Activated CD4-positive, alpha-beta T cell treated with anti-CD3 and anti-CD28 coated beads, Interleukin-2, amount 10 ng/mL, durations not matched to agents 24 days and 14 days (primary cell): ENCODE measurements at places on chromosomes 16 and 17. TPM values are rescaled to one million over a fixed set of nuclear protein-coding genes. Genes with fewer than 3 reads are reported as not detected.

GRCh38 chr17:50055055-50055425, 870 bp upstream of the ITGA3 start:
- H3K4me3 ChIP-seq = peak overlapping the region; percentile 96
- peaks cover 3% of the 10 kb centered on the region for H3K27me3 ChIP-seq
- peaks cover 45% of the 10 kb centered on the region for H3K4me1 ChIP-seq
- peak overlapping the region; percentile 82 for H3K27ac ChIP-seq
- H3K36me3 ChIP-seq = peaks cover 2% of the 10 kb centered on the region

GRCh38 chr17:39197380-39198185, at the start of gene CACNB1:
Gene CACNB1, minus strand, starts transcription at chr17:39197669. Its CDS starts 174 bp downstream, at chr17:39197495.
- peak; percentile 93 for DNase-seq
- H3K4me1 ChIP-seq = peaks cover 56% of the 10 kb centered on the region
- H3K36me3 ChIP-seq = peaks cover 35% of the 10 kb centered on the region
- peak within 1 kb of the TSS; percentile 98 for H3K4me3 ChIP-seq

CPSF4L gene
- total RNA-seq = not detected in 2 replicates

DUSP3 gene
- 16.5 and 18.3 TPM in 2 replicates for total RNA-seq

- H3K4me3 ChIP-seq = peak overlapping the region; percentile 92
- peak; percentile 95 for DNase-seq
- no peaks in the 10 kb centered on the region for H3K27me3 ChIP-seq
- H3K4me1 ChIP-seq = peaks cover 27% of the 10 kb centered on the region
- H3K36me3 ChIP-seq = peaks cover 11% of the 10 kb centered on the region
Observed at GRCh38 chr17:67378454-67379250, 1.6 kb downstream of the PITPNC1 start.

- peaks cover 15% of the 10 kb centered on the region for H3K27me3 ChIP-seq
- H3K36me3 ChIP-seq = no peaks in the 10 kb centered on the region
- peaks cover 10% of the 10 kb centered on the region for H3K4me1 ChIP-seq
- DNase-seq = peak; percentile 84
- no peak overlapping the region for H3K27ac ChIP-seq
Observed at GRCh38 chr17:4492721-4493561, 5.7 kb upstream of the SPNS2 start.

DNA sequence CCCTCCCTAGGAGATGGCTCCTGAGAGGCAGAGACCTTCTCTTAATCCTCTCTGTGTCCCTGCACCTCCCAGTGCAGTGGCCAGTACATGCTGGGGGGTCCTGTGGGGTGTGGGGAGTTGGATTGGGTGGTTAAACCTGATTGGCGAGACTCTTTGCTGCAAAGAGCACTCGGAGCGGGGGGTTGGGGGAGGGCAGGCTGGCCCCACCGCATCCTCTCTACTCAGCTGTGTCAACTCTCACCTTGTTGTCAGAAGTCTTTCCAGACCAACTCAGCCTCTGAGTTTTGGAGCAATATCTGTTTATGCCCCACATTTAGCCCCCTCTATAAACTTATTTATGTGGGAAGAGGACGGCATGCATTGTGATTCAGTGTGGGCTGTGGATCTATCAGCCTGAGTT, 40.0 kb downstream of the SMARCE1 start:
- peaks cover 1% of the 10 kb centered on the region for H3K36me3 ChIP-seq
- no peaks in the 10 kb centered on the region for H3K27me3 ChIP-seq

DNA sequence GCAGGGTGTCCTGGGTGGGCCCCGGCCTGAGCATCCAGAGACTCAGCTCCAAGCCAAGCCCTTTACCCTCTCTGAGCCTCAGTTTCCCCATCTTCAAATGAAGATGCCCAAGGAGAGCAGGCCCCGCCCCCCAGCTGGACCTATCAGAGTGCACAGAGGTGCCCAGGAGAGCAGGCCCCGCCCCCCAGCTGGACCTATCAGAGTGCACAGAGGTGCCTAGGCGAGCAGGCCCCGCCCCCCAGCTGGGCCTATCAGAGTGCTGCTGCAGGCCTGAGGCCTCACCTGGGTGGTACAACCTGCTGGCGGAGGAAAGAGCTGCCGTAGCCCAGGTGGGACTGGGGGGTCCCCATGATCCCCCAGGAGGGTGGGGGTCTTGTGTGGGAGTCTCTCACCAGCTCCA, 3.4 kb upstream of the SSTR5 start:
- H3K36me3 ChIP-seq = no peaks in the 10 kb centered on the region
- no peaks in the 10 kb centered on the region for H3K4me1 ChIP-seq
- peak; percentile 59 for DNase-seq
- no peak overlapping the region for H3K4me3 ChIP-seq
- no peak overlapping the region for H3K27ac ChIP-seq

EFNB3 gene
- total RNA-seq = 0.05 TPM in 1 of 2 replicates, not detected in the other

DNA sequence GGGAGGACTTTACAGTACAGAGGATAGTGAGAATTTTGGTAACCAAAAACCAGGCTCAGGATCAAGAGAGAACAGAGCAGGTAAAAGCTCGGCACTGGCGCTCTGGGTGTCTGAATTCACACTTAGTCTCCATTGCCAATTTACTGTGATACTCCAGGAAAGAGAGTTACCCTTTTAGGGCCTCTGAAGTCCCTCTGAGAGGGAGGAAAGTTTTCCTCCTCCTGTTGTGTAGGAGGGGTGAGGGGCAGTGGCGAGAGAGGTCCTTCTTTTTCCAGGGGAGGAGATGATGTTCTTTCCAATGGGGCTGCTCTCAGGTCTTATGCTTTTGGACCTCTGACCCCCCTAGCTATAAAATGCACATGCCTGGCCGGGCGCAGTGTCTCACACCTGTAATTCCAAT, 5.4 kb upstream of the TNS4 start:
- H3K36me3 ChIP-seq = no peaks in the 10 kb centered on the region
- peaks cover 19% of the 10 kb centered on the region for H3K4me1 ChIP-seq
- no peaks in the 10 kb centered on the region for H3K27me3 ChIP-seq

DNA sequence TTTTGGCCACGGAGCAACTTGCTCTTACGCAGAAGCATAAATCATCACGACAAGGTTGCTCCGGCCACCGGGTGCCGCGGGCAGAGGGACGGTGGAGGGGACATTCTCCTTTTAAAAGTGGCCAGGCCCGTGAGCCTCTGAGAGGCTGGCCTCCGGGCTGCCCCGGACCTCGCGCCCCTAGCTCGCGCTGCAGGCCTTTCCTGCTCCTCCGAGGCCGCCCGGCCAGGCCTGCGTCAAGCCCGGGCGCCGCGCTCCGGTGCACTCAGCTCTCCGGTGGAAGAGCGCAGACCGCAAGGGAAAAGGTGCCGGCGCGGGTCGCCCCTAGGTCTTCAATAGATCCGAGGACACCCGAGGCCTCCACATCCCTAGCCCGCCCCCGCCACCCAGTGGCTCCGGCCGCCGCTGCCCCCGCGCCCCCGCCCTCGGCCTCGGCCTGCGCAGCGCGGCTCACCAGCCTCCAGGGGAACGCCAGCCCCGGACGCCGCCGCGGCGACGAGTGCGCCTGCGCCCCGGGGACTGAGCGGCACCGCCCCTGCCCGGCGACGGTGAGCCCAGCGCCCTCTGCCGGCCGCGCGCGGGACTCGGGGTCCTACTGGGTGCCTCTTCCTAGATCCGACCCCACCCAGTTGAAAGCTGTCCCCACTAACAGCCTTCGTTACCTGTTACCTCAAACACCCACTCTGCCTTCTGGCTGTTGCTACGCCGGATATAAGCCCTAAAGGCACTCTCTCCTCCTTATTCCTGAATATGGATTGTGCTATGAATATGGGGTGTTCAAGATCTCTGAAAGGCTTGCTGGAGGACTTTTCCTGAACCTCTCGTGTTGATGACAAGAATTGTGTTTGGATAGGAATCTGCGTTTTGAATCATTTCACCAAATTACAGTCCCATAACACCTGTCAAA, at the start of gene LYRM9:
TSS of gene LYRM9 (minus strand) at position 500 of the 904 bp plus-strand sequence. CDS start 10,671 bp downstream, outside the sequence.
- peak within 1 kb of the TSS; percentile 70 for H3K27ac ChIP-seq
- no peaks in the 10 kb centered on the region for H3K36me3 ChIP-seq
- peak within 1 kb of the TSS; percentile 83 for H3K4me3 ChIP-seq
- peaks cover 21% of the 10 kb centered on the region for H3K4me1 ChIP-seq
- DNase-seq = peak; percentile 99

ANKRD40CL gene
- total RNA-seq = not detected in 2 replicates

GRCh38 chr16:5073279-5073629, 1.6 kb downstream of the ALG1 start:
- H3K4me1 ChIP-seq = peaks cover 23% of the 10 kb centered on the region
- no peak for DNase-seq
- peak overlapping the region; percentile 10 for H3K27ac ChIP-seq
- peak overlapping the region; percentile 100 for H3K4me3 ChIP-seq
- H3K36me3 ChIP-seq = peaks cover 22% of the 10 kb centered on the region

CD300H gene
- total RNA-seq = not detected in 2 replicates

- peaks cover 2% of the 10 kb centered on the region for H3K36me3 ChIP-seq
- no peak for DNase-seq
- H3K27ac ChIP-seq = no peak overlapping the region
- H3K4me1 ChIP-seq = peaks cover 53% of the 10 kb centered on the region
- no peak overlapping the region for H3K4me3 ChIP-seq
- H3K27me3 ChIP-seq = no peaks in the 10 kb centered on the region
Observed at GRCh38 chr16:29011112-29011511, 26.3 kb downstream of the LAT start.

KIF1C gene
- 62.3 TPM in 2 replicates for total RNA-seq

- H3K36me3 ChIP-seq = peaks cover 7% of the 10 kb centered on the region
- no peak overlapping the region for H3K4me3 ChIP-seq
- no peaks in the 10 kb centered on the region for H3K27me3 ChIP-seq
- peaks cover 10% of the 10 kb centered on the region for H3K4me1 ChIP-seq
- H3K27ac ChIP-seq = no peak overlapping the region
Observed at GRCh38 chr16:80717611-80718010, 86.8 kb downstream of the CDYL2 start.

ERAL1 gene
- total RNA-seq = 56.8 and 61.2 TPM in 2 replicates

CCR7 gene
- 217 and 220 TPM in 2 replicates for total RNA-seq

TRAPPC1 gene
- 150 and 159 TPM in 2 replicates for total RNA-seq

PRSS36 gene
- total RNA-seq = 0.33 and 0.59 TPM in 2 replicates

PRSS8 gene
- total RNA-seq = not detected in 2 replicates

SLFN12L gene
- 43.1 and 44.8 TPM in 2 replicates for total RNA-seq

DNA sequence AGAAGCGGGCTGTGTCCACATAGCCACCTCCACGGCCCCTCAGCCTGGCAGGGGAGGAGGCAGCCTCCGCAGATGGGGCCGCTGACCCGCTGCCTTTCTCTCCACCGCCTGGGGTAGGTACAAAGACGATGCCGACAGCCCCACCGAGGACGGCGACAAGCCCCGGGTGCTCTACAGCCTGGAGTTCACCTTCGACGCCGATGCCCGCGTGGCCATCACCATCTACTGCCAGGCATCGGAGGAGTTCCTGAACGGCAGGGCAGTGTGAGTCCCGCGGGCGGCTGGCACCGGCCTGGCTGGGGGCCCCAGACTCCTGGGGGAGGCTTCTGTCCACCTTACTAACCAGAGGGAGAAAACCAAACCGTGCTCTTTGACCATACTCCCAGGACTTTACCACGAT, 27.9 kb downstream of the MGRN1 start:
- H3K4me3 ChIP-seq = no peak overlapping the region
- H3K27ac ChIP-seq = no peak overlapping the region

GRCh38 chr16:72836985-72837384, 210.9 kb downstream of the ZFHX3 start:
- H3K4me3 ChIP-seq = no peak overlapping the region
- peaks cover 5% of the 10 kb centered on the region for H3K4me1 ChIP-seq
- H3K36me3 ChIP-seq = no peaks in the 10 kb centered on the region

GRCh38 chr16:4306470-4307214, 9.2 kb upstream of the GLIS2 start:
- H3K27ac ChIP-seq = peak overlapping the region; percentile 98
- peaks cover under 1% of the 10 kb centered on the region for H3K27me3 ChIP-seq
- peaks cover 18% of the 10 kb centered on the region for H3K36me3 ChIP-seq
- H3K4me3 ChIP-seq = peak overlapping the region; percentile 98

DNA sequence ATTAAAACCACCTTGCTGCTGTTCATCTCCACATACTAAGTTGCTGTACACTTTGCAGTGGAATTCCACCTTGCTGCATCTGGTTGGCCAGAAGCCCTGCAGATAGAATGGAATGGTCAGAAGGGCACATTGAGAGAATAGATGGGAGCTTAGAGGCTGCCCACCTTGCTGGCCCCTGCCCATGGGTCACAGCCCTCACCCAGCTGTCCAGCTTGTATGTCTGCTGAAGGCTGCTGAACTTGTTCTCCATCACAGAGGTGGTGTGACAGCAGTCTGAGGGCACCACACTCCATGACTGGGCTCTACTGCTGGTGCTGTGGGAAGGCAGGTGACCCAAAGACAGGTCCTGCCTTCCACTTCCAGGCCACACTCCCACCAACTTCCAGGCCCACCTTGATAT, 1755.4 kb downstream of the TP53TG3F start:
- no peaks in the 10 kb centered on the region for H3K4me1 ChIP-seq
- no peaks in the 10 kb centered on the region for H3K36me3 ChIP-seq
- no peak overlapping the region for H3K27ac ChIP-seq
- no peak for DNase-seq
- H3K27me3 ChIP-seq = no peaks in the 10 kb centered on the region
- no peak overlapping the region for H3K4me3 ChIP-seq

ACSM5 gene
- not detected in 2 replicates for total RNA-seq

DNA sequence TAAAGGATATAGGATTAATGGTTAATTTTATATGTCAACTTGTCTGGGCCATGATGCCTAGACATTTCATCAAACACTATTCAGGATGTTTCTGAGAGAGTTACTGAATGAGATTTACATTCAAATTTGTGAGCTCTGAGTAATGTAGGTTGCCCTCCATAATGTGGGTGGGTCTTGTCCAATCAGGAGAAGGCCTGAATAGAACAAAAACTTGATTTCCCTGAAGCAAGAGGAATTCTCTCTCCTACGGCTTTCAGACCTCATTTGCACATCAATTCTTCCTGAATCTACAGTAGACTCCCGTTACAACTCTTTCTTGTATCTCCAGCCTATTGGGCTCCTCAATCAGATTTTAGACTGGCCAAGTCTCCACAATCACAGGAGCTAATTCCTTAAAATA, 377.9 kb upstream of the PMFBP1 start:
- no peak overlapping the region for H3K27ac ChIP-seq
- H3K27me3 ChIP-seq = no peaks in the 10 kb centered on the region
- no peak for DNase-seq
- no peak overlapping the region for H3K4me3 ChIP-seq

RUNDC3A gene
- 0.42 TPM in 1 of 2 replicates, not detected in the other for total RNA-seq

GRCh38 chr16:11163761-11164261, 92.2 kb downstream of the SOCS1 start:
- H3K4me3 ChIP-seq = no peak overlapping the region
- H3K36me3 ChIP-seq = peaks cover 34% of the 10 kb centered on the region
- H3K4me1 ChIP-seq = peaks cover 52% of the 10 kb centered on the region
- H3K27me3 ChIP-seq = no peaks in the 10 kb centered on the region
- H3K27ac ChIP-seq = no peak overlapping the region

DNA sequence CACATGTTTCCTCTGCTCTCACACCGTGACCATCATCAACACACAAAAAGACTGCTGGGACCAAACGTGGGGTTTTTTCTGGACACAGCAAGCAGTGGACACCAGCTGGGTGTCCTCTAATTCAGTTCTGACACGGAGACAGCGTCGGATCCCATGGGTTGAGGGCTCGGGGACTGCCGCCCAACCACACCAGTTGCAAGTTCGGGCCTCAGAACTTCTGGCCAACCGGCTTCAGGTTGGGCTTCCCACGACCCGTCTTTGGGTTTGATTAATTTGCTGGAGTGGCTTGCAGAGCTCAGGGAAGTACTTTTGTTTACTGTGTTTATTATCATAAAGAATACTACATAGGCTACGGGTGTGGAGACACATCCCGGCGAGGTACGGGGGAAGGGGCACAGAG, 97.8 kb downstream of the BANP start:
- peaks cover 5% of the 10 kb centered on the region for H3K36me3 ChIP-seq
- no peaks in the 10 kb centered on the region for H3K4me1 ChIP-seq
- H3K4me3 ChIP-seq = no peak overlapping the region
- no peak for DNase-seq

MAF gene
- total RNA-seq = 61.5 and 62.8 TPM in 2 replicates
